Right ventricle myocardium inferior (tissue), 1 donor: ENCODE measurements at places on chromosomes 12 and 14. TPM values are rescaled to one million over a fixed set of nuclear protein-coding genes. Genes with fewer than 3 reads are reported as not detected.
A peak's percentile ranks its signal among the peaks of the same experiment; 100 is the strongest.

- DNase-seq, result peak; percentile 60
Measured at GRCh38 chr14:103548463-103549351, 13.8 kb downstream of the BAG5 start.

DNA sequence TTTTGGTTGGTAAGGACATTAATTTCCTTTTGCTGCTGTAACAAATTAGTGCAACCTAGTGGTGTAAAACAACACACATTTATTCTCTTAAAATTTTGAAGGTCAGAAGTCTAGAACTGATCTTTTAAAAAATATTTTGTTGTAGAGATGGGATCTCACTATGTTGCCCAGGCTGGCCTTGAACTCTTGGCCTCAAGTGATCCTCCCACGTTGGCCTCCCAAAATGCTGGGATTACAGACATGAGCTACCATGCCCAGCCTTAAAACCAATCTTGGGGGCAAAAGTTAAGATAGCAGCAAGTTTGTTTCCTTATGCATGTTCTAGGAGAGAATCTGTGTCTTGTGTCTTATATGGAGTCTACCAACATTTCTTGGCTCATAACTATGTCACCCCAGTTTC, 55.8 kb downstream of the MIA2 start:
- DNase-seq, result no peak

GRCh38 chr12:108446766-108447165, 68.3 kb upstream of the FICD start:
- DNase-seq, result peak; percentile 74

DNA sequence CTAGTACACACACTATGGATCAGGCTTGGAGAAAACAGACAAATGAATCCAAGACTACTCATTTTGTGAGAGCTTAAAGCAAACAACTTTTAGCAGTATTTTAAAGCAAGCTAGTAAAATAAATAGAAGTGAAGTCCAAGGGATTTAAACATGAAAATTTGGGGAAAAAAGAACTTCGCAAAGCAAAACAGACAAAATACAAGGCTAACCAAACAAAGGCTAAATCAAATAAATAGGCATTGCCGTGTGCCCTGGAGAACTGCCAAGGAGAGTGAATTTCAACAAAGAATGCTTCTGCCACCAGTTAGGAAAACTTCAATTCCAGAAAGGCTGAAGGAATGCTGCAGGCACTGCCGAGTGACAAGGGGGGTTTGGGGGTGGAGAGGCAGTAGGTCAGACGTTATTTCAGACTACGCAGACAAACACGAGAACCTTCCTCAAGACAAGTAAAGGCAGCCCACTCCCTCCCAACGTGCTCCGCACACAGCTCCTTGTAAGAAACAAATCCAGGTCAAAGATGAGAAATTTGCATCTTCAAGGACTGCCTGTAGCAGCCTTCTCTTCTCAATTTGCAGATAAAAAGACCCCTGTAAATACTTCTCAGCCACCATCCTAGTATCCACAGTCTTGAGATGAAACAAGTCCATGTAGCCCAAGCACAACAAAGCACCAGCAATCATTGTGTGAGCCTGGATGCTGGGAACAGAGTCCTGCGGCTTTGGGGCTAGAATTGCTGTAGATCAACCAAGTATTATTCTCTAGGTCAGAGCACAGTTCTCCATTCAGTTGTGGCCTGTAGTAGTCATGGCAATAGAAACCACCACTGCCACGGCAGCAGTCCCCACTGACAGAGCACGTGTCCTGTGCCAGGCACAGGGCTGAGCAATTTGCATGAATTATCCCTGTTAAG, 43.3 kb downstream of the EFCAB11 start:
- DNase-seq, result no peak

DNA sequence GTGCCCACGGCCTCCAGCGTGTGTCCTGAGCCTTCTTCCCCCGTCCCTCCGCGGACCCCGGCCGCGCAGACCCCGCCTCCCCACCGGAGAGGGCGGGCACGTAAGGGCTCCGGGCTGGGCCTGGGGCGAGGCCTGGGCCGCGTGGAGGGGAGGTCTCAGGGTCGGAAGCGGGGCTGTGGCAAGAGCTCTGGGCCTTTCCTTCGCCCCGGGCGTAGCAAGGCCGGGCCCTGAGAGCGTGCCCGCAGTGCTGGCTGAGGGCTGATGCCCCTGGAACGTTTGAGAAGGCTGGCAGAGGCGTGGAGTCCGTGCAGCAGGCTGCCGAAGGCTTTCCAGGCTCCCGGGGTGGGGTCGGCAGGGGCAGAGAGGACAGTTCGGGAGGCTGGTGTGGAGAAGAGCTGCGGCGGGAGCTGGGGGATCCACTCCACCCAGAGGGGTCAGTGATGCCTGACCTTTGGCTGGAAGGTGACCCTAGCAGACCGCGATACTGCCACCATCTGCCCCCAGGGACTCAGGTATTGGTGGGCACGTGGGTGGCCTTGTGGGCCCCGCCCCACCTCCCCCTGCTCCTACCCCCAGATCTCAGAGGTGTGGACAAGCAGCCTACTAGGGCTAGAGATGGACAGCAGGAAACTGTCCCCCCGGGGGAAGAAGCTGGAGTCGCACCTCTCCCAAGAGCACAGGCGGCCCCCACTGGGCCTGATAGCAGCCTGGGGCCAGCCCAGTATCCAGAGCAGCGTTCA, 558 bp downstream of the TEX22 start:
- DNase-seq, result peak; percentile 58

- no peak for DNase-seq
Measured at GRCh38 chr14:20428802-20429201, 7.2 kb downstream of the KLHL33 start.

DNA sequence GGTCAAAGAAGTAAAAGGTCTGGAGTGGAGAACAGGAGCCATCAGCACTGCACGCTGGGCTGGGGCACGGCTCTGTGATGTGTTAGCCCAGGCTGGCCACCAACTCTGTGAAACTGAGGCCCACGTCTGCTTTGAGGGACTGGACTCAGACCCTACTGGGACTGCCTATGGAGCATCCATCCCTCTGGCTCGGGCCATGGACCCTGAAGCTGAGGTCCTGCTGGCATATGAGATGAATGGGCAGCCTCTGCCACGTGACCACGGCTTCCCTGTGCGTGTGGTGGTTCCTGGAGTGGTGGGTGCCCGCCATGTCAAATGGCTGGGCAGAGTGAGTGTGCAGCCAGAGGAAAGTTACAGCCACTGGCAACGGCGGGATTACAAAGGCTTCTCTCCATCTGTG, 7.1 kb downstream of the SUOX start:
- DNase-seq, result no peak

DNA sequence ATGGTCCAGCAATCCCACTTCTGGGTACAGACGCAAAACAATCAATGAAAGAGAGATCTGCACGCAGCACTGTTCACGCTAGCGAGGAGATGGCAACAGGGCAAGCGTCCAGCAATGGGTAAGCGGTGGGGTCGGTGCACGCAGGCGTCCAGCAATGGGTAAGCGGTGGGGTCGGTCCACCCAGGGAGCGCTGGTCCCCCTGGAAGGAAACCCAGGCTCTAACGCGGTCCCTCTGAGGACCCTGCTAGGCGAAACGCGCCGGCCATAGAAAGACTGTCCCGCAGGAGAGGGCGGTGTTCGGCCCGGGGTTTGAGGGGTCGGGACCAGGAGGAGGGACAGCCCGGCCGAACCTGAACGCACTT, 618 bp upstream of the PGAM5 start:
- no peak for DNase-seq

GRCh38 chr12:98587084-98587483, 6.4 kb upstream of the SLC25A3 start:
- no peak for DNase-seq

GRCh38 chr14:75513911-75514672, 8.2 kb upstream of the BATF start:
- no peak for DNase-seq

DNA sequence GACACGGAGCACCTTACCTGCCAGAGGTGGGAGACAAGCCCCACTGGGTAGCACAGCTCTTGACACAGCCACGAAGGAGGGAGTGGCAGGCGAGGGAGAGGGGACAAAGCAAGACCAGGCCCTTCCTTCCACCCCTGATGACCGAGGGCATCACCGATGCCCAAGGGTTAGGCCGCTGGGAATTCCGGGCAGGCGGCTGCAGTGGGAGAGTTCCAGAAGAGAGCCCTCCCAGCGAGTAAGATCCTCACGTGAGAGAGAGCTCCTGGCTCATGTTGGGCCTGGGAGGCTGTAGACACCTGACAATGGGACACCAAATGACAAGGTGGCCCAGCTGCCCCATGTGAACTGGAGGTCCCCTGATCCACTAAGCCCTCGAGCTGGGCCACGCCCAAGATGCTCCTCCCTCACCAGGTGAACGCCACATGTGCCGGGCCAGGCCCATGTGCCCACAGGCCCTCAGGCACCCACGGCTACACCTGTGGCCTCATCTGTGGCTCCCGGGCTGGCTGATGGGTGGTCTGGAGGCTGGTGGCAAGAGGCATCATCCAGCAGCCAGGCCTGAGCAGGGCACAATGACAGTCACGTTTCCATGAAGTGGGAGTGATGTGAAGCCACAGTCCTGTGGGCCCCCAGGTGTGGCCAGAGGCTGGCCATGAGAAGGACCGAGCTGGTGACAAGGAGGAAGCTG, 32.1 kb upstream of the C14orf180 start:
- DNase-seq, result peak; percentile 42

- no peak for DNase-seq
Measured at GRCh38 chr12:12557733-12558132, 4.9 kb downstream of the DUSP16 start.

- no peak for DNase-seq
Measured at GRCh38 chr12:86608638-86609037, 352.4 kb upstream of the MGAT4C start.

The OTOGL gene
- total RNA-seq, result 0.38 TPM

The NPFF gene
- not detected for total RNA-seq

The RIPK3 gene
- total RNA-seq, result 4.2 TPM
